Caudate nucleus (tissue), 63 donors: ENCODE measurements at places on chromosomes 6 and 20.

GRCh38 chr6:109420751-109421150 lies 19.7 kb downstream of the PPIL6 start:
- DNase-seq: no peak

- no peak for DNase-seq
Observed at GRCh38 chr20:24771542-24772061, 177.5 kb upstream of the CST7 start.

DNA sequence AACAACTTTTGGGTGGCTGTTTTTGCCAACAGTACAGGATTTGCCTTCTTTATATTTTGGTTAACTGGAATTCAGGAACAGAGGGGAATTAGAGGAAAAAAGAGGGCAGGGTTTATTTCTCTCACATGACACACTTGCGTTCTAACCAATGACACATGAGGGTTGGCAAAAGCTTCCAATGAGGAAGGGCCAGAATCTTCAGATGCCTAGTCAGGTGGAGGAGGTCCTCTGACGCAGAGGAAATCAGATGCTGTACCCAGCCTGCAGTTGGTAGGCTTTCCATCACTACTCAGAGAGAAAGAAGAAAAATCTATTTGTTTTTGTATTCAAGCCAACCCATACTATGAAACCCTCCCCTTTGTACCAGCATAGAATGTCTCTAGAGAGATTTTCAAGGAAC lies 20.8 kb downstream of the TM9SF4 start:
- no peak for DNase-seq

GRCh38 chr20:10509376-10509775 lies 74.3 kb downstream of the SLX4IP start:
- no peak for DNase-seq

- no peak for DNase-seq
Observed at GRCh38 chr6:1226277-1227099, 85.4 kb upstream of the FOXQ1 start.

GRCh38 chr6:130020073-130020906 lies 1.9 kb downstream of the L3MBTL3 start:
- DNase-seq: no peak

DNA sequence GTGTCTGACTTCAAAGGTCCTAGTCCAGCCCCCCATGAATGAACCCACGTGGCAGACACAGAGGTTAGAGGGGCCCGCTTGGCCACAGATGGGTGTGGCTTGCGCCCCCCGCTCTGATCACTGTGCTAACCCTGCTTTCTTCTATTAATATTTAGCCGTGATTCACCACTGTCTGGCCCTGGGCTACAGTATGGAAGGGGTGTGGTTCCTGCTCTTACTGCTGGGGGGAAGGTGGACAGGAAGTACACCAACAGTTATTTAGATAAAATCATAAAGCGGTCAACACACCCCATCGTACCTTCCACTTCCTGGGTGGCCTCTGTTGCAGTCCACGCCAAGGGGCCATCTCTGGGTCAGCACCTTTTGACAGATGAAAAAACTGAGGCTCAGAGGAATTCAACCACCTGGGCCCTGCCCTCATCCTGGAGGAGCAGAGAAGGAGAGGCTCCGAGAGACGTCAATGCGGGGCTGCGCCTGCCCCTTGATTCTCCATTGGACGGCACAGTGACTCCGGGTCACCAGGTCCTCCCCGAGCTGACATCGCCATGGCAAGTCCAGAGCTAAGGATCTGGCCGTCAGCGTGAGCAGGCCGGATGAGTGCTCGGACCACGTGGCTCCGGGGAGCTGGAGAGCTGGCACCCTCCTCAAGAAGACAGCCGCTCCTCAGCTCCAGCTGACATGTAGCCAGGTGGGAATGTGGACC lies 206.3 kb downstream of the PREX1 start:
- no peak for DNase-seq

- no peak for DNase-seq
Observed at GRCh38 chr6:163146036-163146435, 268.5 kb upstream of the QKI start.

GRCh38 chr6:111601886-111602285 lies 3.8 kb downstream of the TRAF3IP2 start:
- DNase-seq: no peak

DNA sequence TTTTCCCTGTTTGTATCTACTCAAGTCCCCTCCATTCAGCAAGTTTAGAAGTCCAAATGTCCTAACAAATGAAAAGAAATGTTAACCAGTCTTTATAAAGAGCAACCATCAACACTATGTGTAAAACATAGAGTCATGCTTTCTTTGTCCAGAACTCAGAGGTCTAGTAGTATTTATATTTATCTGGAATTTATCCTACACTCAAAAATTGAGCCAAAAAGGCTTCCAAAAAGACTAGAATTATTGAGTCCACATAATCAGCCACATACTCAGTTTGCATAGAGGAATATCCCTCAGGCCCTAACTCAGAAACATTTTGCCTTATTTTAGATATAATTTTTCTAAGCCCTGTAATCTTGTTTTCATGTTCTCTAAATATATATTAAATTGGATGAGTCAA lies 455.0 kb downstream of the COL12A1 start:
- DNase-seq: no peak

GRCh38 chr6:103107985-103108384 lies 1714.5 kb downstream of the GRIK2 start:
- no peak for DNase-seq

DNA sequence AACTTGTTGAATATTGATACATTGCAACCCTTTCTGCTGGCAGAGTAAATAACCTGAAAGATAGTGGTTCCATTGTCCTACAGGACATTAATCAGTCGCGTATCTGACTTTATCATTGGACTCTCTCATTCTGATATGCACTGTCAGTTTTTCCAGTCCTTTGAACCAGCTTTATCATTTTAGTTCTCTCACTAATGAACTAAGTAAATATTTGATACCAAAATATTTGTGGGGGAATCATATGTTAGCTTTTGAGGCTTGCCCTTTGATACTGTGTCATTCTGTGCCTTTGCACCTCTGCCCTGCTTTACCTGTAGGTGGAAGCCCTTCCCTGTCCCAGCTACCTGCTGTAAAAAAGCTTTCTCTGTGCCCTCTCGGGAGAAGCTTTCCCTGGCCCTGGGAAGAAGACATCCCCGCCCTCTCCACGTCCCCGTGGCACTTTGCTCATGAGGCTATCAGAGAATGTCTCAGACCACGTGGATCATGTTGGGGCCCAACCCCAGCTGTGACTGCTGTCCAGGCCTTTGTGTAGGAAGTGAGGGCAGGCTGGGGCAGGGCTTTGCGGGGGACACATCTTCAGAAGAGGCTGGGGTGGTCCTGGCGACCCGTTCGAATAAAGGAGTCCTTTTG lies 117.8 kb upstream of the NXT1 start:
- DNase-seq: no peak

DNA sequence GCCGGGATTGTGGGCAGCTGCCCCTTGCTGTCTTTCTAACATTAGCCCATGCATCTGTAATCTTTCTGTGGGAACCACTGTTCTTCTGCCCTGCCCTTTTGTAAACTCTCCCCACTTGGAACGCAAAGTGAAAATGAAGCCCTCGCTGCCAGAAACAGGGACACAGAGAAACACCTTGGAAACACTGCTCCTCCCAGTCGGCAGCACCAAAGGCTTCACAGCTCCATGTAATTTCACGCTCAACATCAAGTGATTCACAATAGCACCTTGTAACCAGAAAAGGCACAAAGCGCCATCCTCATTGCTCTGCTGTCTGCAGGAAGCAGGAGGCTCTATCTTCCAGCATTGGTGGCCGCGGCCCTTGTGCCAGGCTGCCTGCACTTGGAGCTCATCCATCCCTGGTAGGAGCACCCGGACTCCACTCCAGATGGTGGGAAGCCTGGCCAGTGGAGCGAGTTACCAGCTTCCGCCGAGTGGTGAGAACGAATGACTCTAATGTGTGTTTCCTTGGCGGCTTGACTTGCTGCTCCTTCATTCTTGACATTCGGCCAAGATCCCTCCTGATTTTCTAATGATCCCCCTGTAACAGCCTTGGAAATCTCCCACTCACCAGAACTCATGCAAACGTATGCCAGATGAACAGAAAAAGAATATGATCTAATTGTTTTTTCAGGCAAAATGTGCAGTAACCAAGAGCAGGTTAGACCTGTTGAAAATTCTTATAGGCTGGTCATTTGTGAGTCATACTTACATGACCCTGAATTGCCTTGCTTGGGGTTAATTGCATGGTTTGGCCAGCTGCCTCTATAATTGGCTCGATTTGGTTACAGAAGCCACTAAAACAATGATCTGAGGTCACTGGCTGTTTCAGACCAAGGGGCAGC lies 169.1 kb upstream of the CDYL start:
- DNase-seq: peak; percentile 43

DNA sequence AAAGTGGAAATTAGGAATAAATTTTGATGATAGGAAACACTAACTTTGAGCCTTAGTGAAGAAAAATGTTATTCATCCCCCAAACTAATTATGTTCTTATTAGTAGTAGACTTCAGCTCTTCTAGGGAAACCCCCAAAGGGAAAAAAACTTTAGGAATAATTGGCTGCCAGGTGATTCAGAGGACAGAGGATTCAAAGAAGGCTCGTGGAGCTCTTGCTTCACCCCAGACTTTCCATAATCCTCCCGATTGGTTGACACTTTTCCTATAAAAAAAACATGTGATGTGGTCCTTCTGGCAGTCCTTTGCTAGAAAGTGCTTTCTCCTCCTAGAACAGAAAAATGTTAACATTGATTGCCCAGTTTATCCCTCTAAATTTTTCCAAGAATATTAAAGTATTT lies 5.6 kb upstream of the CCDC170 start:
- DNase-seq: no peak

DNA sequence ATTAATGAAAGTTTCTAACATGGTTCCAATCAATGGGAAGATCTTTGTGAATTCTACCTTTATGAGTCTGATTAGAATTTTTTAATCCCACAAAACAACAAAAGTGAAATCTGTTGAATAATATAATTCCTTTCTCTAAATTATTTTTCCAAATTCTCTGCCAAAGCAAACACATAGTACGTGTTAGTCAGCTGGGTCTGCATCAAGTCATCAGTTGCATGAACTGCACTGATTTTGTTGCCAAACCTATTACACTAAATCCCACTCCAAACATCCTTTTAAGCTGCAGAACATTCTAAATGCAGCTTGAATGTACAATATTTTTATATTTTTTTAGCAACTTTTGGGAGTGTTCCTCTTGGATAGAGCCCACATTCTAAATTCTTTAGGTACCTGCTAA lies 199.0 kb upstream of the HSF2 start:
- no peak for DNase-seq

DNA sequence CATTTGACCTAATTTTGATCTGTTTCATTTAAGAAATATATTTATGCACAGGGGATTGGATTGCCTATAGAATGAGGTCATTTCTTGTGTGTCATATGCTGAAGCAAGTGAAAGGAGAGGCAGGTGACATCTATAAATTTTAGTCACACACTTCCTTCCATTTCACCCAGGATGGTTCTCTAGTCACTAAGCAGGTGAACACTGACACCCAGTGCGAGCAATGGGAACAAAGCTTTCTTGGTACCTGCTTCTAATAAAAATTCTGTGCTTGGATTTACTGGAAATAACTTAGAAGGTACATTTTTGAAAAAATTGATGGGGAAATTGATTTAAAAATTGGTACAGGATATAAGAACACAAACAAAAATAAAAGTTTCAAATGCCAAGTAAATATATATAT lies 66.9 kb upstream of the MC3R start:
- no peak for DNase-seq

- DNase-seq: no peak
Observed at GRCh38 chr6:125930765-125931418, 25.7 kb upstream of the HINT3 start.

DNA sequence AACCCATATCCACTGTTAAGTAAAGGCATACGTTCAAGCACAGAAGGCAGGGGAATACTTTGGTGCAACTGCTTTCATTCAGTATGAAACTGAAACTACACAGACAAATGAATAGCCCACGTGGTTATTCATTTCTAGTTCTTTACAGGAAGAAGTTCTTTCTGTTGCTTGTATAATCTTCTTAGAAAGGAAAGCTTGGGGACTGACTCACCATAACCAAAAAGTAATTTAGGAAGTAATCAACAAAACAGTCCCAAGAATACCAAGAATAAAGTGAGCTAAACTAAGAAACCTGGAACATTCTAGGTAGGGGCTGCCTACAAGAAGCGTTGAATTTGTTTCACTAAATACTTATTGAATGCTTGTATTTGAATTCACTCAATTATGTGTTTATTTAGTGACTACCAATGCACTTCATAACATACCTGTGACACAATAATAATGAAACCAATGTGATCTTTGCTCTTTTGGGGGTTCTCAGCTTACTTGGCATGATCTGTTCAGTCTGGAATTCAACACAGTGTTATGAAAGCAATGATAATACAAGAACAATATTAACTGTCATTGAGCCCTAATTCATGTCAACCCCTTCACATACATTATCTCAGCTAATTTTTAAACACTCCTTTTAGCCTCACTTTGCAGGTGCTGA lies 25.1 kb upstream of the KIAA0408 start:
- no peak for DNase-seq

- DNase-seq: no peak
Observed at GRCh38 chr6:87914637-87915395, 132.8 kb upstream of the SPACA1 start.

DNA sequence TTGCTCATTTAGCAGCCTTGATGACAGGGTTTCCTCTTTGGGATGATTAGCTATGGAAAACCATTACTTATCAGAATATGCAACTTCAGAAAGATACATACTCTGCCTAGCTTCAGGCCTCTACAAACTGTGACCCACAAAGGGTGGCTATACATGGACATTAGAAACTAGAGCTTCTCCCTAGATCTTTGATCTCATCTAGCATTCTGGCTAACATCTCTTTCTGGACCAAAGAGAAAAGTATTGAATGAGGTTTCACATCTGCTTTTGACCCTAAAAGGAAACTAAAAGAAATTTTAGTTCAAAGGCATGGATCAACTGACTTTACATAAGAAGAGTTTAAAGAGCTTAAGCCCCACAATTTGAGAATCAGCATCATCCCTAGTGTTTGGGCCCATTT lies 12.4 kb upstream of the HMGN3 start:
- no peak for DNase-seq

DNA sequence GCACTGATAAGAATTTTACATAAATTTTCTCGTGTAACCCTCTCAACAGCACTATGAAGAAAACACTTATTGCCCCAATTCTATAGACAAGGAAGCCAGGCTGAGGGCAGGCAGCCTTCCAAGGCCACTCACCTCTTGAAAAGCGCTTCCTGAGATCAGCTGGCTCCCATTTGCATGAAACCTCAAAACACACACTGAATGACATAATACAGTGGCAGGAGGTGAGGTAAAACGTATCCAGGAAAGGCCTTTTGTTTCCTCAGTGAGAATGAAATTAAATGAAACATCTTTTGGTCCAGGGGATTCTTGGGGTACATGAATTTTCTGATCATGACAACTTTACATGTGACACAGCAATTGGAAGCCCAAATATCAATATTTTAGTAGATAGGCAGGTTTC lies 112.5 kb downstream of the WDR27 start:
- DNase-seq: no peak
